ENCODE measurements at places on chromosomes 3 and 15.

- DNase-seq, result no peak
Observed at GRCh38 chr3:101639280-101639963, 37.5 kb downstream of the ZBTB11 start.

GRCh38 chr3:45568848-45569762 is 25.4 kb upstream of the LIMD1 start:
- DNase-seq, result no peak

DNA sequence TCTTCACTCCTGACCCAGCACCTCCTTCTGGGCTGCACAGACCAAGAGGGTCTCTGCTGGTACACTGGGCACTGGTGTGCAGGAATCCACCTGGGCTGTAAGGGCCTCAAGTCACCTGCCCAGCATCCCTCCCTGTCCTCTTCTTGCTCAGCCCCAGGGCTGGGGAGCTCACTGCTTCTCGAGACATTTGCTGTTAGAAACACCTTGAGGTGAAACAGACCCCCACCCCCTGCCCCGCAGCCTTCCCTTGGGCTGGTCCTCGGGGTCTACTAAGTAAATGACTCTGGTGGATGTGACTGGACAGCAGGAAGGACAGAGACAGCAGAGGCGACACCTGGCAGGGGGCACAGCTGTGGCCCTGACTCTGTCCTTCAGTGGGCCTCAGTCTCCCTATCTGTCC is 29.1 kb downstream of the LOXL1 start:
- no peak for DNase-seq

DNA sequence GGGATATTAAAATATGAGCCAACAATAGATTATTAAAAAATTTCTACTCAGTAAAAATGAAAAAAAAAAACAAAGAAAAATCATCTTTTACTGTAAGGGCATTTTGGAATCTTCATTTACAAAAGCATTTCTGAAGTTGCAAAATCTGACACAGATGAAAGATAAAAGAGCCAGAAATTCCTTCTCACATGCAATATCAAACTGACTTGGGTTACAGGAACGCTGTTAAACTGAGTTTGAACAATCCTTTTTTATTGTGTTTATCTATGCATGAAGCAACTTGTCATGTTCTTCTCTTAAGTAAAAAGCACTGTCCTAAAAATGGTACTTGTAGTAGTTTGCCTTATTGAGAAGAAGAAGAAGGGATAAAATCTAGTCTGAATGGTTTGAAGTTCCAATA is 468.5 kb upstream of the KCNMB2 start:
- DNase-seq, result no peak

- no peak for DNase-seq
Observed at GRCh38 chr3:71322154-71322553, 261.4 kb downstream of the FOXP1 start.

DNA sequence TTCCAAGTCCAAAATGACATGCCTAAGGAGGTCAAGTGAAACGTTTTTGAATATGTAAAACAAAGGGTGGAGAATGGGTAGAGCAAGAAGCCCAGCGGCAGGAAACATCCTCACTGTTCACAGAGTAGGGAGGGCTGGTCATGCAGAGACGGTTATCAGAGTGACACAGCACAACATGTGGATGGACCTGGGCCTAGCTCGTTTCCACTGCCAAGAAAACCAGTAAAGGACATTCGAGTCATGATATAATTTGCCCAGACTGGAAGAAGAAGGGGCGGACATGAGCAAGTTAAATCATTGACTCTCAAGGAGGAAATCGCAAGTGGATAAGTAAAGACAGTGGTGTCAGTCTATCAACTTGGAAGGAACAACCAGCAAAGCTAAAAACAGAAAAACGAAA is 89.3 kb downstream of the LRIG1 start:
- no peak for DNase-seq

DNA sequence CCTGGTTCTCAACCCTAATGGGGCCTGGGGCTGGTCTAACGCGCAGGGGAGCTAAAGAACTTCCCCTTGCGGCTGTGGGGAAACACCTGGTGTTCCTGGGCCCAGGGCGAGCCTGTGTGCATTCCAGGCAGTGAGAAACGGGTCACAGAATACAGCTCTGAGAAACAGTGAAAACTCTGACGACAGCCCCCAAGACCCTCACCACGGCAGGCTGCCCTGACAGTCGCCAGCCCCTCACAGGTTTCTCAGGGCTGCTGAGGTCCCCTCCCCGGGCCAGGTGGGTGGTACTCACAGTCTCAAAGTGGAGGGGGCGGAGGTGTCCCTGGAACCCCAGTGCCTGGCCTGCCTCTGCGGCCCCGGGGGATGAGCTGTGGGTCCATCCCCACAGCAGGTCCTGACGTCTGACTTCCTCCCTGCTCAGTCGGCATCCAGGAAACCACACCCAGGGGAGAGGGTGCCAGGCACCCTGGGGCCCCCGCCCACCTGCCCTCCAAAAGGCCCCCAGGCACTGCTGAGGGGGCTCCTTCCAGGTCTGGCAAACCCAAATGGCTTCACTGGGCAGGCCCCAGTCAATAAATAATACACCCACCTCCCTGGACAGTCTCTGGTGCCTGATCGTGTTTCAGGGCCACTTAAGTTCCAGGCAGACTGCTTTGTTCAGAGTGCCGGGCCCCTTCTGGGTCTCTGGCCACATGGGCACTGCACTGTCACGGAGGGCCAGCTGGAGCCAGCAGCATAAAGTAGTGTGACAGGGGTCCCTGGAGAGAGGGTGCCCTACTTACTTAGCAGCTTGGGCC is 57.7 kb downstream of the IQSEC1 start:
- DNase-seq, result peak; percentile 53

DNA sequence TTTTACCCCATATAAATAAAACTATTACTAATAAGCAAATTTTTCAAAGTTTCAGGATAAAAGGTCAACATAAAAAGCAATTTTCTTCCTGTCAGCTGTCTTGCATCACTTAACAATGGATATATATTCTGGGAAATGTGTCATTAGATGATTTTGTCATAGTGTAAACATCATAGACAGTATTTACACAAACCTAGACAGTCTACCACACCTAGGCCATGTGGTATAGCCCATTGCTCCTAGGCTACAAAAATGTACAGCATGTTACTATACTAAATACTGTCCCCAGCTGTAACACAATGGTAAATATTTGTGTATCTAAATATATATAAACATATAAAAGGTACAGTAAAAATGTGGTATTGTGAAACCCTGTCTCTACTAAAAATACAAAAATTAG is 156.7 kb downstream of the ANO10 start:
- DNase-seq, result no peak

DNA sequence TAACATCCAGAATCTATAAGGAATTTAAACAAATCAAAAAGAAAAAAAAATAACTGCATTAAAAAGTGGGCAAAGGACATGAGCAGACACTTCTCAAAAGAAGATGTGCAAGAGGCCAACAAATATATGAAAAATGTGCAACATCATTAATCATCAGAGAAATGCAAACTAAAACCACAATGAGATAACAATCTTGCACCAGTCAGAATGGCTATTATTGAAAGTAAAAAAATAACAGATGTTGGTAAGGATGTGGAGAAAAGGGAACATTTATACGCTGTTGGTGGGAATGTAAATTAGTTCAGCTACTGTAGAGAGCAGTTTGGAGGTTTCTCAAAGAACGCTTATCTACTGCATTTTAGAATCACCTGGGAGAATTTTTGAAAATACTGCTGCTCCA is 186.1 kb downstream of the OTOL1 start:
- DNase-seq, result no peak

DNA sequence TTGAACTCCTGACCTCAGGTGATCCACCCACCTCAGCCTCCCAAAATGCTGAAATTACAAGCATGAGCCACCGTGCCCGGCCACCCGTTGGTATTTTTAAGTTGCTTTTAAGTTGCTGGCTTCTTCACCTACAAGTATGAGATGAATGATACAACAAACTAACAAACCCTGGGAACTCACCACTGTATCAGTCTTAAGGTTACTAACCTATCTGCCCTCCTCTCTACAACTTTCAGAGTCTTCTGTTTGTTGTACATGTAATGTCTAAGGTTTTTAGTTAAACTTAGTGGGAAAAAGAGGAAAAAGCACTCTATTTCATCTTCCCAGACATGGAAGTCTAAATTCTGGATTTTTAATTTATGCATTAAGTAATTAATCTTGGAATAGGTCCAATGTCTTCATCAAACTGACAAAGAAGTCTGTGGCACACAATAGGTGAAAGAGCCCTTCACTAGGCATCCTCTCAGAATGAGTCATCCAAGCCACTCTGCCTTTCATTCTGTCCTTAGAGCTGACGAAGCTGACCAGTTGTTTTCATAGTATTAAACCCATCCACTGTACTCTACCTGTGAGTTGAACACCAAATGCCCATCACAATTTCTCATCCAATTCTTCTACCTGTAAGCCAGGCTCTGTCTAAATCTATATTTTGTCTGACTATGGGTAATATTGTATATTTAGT is 936.1 kb downstream of the TUSC7 start:
- no peak for DNase-seq

GRCh38 chr15:73724212-73724611 is 28.9 kb downstream of the INSYN1 start:
- DNase-seq, result no peak

DNA sequence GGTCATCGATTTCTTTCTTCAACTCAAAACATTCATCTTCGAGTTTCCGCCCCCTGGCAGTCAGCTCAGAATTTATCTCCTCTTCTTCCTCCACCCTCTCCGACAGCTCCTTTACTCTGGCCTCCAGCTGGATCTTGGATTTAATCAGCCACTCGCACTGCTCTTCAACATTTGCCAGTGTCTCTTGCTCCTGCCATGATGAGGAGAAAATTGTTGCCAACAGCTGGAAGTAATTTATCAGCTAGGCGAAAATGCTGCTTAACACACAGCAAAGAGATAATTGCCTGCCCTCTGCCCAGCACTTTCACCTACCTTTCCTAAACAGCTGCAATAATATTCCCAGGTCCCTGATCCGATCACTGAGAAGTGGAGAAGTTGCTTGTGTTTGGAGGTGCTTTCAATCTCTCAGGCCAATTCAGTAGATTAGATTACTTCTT is 69.3 kb downstream of the MYH15 start:
- no peak for DNase-seq

DNA sequence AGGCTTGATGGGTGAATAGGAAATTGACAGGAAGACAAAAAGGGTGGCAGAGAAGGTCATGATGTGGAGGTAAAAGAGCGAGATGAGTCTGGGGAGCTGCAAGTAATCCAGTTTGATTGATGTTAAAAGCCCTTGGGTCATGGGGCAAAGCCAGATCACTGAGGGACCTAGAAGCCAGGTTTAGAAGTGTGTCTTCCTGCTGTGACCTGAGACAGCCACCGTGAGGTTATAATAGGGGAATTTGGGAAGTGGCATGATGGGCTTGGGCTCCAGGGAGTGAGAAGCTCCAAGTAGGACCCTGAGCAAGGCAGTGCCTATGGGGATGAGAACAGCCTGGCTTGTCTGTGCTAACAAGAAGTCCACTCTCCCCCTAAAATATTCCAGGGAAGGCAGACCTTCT is 298.5 kb downstream of the RPLP1 start:
- DNase-seq, result no peak

GRCh38 chr3:14345496-14346150 is 56.8 kb upstream of the SLC6A6 start:
- DNase-seq, result no peak

- DNase-seq, result no peak
Observed at GRCh38 chr3:196661400-196661799, 21.9 kb downstream of the NRROS start.

DNA sequence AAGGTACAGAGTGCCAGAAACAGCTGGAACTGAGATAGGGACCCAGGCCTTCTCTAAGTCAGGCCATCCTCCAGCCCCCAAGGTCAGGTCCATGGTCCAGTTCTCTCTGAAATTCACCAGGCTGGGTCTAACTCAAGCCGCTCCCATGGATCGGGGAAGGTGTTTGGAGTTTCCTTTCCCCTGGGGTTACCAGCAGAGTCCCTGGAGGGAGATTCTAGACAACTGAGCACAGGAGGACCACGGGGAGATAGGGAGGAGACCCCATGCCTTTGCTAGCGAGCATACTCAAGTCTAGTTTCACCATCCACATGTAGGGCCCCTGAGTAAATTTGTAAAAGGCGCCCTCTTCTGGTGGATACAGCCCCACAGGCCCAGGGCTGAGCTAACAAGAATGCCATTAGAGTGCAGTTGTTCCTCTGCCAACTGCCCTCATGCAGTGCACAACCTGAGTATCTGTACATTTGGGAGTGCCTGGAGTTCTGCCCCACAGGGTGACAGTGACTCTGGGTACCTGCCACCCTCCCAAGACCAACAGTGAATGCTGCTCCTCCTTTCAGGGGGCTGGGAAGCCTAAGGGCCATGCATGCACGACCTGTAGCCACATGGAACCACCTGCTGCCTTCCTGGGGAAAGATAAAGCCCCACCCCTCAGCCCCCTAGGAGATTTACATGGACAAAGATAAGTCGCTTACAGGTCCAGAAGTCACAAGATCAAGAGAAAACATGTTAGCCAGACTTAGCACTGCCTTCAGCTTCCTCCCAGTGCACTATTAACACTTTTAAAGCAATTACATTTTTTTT is 89.0 kb downstream of the IQSEC1 start:
- peak; percentile 65 for DNase-seq

- no peak for DNase-seq
Observed at GRCh38 chr15:48603922-48604321, 41.6 kb downstream of the FBN1 start.

GRCh38 chr3:184289426-184289938 is 9.6 kb upstream of the PSMD2 start:
- peak; percentile 68 for DNase-seq

DNA sequence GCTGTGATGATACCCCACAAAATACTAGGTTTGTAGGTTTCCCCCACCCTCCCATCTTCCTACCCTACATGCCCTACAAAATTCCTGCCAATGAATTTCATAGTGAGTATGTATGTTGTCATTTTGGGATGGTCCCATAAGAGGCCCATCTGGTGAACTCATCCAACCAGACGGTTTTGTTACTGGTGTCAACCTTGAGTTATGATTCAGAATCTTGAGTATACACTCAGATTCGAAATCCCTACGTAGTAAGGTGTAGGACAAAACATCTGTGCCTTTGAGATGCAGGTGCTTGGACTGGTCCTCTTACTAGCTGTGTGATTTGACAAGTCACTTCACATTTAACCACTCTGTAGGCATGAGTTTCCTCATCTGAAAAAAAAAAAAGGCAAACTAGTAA is 3.6 kb downstream of the SIAH2 start:
- DNase-seq, result peak; percentile 35

GRCh38 chr15:67922971-67923945 is 83.4 kb upstream of the RNU6-1 start:
- DNase-seq, result no peak

All from stimulated activated CD4-positive, alpha-beta T cell treated with anti-CD3 and anti-CD28 coated beads, Interleukin-1b, Interleukin-23, amount 100 ng/mL, for 48 hours (primary cell).